AG09309 (cell line): ENCODE measurements at places on chromosomes 3 and 15.

- DNase-seq, result no peak
Observed at GRCh38 chr3:168249205-168249549, 153.5 kb upstream of the GOLIM4 start.

DNA sequence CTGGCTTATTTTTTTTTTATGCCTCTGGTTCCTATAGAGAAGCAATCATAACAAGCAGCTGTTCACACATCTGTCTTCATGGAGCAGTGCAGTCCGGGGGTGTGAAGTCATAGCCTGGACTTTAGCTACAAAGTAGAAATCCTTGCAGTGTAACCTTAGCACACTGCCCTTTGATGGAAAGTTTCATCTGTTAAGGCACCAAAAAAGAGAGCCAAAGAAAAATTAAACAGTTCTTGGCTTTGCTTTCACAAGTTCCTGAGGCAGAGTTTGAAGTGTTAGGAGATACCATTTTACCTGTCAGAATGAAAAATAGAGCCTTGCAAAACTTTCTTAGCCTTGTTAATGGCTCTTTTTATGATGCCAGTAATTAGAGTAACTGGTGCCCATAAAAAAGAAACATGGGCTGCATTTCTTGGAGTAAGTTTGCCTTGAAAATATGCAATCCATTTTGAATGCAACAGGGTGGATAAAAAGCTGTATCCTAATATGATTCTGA lies 84.1 kb downstream of the PIK3R4 start:
- DNase-seq, result no peak

DNA sequence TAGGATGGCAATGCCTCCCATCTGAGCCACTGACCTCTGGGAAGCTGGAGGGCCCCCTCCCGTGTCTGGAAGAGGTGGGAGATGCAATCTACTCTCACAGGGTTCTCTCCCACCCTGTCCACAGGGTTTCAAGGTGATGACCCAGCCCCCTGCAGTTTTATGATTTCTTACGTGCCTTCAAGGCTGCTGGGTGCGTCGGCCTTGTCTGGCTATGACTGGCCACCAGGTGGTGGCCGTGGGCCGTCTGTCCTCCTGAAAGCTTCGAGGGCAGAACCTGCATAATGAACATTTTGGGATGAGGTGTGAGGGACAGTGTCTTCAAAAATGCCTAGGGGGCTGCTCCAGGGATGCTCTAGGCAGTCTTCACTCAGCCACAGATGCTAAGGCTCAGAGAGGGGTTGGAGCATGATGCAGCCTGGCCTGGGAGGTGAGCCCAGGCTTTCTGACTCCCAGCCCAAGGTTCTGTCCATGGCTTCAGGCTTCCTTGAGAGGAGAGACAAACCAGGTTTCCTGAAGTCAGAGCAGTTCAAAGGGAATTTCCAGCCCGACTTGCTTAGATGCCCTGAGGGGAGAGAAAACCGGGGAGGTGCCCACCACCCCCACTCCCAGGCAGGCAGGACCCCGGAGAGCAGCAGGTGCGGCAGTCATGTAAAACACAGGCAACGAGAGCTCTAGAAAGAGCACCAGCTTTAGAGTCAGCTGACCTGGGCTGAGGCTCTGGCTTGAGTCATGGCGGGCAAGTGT lies 18.7 kb downstream of the ISG20 start:
- no peak for DNase-seq

- no peak for DNase-seq
Observed at GRCh38 chr3:25009665-25010064, 418.4 kb upstream of the RARB start.

- no peak for DNase-seq
Observed at GRCh38 chr3:67018105-67018788, 20.1 kb downstream of the KBTBD8 start.

DNA sequence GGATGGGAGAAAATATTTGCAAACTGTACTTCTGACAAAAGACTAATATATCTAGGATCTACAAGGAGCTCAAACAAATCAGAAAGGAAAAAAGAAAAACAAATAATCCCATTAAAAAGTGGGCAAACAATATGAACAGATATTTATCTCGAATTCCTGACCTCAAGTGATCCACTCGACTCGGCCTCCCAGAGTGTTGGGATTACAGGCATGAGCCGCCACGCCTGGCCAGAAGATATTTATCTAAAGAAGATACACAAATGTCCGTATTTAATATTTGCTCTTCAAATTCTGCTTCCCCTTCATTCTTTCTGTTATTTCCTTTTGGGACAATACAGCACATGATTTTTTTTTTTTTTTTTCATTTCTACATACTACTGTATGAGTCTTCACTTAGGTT lies 151.7 kb upstream of the GRM7 start:
- DNase-seq, result no peak

DNA sequence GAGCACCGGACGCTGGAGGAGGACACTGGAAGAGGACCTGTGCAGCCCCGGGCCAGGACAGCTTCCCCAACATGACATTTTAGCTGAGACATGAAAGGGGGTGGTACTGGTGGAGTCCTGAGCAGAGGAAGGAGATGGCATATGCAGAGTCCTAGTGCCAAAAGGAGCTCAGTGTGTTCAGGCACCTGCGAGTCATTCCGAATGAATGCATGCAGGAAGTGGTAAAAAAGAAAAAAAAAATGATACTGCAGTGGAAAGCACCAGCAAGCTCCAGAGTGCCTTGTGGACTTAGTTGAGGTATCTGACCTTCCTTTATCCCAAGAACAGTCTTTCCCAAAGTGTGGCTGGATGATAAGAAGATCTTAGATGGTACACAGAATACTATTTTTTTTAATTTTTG lies 6.6 kb upstream of the ZNF148 start:
- DNase-seq, result no peak

DNA sequence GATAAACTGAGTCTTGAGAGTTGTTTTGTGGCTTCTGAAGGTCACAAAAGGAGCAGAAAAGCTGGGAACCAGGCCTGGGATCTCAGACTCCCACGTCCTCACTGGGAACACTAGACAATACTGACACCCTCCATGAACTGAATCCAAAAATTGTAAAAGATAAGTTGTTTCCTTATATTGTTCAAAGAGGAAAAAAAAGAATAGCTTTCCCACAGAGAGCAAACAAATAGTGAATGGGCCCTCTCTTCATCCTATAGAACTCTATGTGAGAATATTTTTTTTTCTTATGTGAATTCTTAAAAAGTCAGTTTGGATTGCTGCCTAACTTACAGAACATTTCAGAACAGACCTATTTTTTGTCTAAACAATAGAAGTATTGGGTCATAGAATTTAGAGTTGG lies 203.5 kb downstream of the MECOM start:
- DNase-seq, result no peak

DNA sequence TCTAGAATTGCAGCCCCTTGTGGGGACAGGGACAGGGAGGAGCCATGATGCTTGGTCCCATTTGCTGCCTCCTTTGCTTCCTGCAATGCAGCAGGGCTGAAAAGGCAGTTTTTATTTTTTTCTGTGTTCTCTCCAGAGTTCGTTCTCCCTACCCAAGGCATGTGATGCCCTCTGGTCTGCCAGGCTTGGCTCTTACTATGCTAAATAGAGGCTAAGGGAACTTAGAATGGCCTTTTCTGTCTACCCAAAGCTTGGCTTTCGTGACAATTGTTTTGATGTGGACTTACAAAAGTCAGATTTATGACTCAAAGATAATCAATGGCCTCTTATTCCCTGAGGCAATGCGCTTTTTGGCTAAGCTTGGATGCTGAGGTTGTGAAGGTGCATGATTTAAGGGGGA lies 293.3 kb upstream of the TBL1XR1 start:
- DNase-seq, result no peak

DNA sequence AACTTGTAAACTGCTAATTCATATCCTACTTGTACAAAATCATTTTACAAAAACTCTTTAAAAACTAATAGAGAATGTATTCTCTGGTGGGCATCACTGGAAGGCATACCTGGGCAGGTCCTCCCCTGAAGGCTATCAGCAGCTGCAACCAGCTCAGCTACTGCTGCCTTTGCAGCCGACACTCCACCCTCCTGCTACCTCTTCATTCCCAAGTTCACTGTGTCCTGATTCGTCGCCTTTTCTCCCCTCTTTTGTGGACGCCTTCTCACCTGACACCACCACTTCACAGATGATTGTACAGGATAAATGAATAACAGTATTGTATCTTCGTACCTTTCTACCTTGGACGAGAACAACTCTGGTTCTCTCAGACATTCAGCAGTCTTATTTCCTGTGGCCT lies 28.9 kb downstream of the B4GALT4 start:
- DNase-seq, result no peak

DNA sequence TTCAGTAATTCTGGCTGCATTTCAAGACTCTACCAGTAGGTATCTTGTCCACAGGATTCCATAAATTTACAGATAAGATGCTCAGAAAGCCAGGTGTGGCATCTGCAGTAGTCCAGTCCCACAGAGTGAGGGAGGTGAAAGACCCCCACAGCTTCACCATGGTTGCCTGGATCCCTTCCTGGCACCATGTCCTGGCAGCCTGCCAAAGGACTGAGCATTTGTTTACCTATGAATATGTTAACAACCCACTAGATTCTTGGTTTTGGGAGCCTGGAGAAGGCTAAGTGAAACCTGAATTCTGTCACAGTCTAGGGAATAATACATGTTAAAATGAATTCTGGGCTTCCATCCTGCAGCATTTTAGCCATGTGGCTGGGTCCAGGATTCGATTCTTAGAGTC lies 14.9 kb downstream of the CHST2 start:
- no peak for DNase-seq

GRCh38 chr15:32834156-32834555 lies 116.4 kb downstream of the GREM1 start:
- no peak for DNase-seq

- DNase-seq, result no peak
Observed at GRCh38 chr15:71596672-71597071, 213.7 kb upstream of the NR2E3 start.

- peak; percentile 10 for DNase-seq
Observed at GRCh38 chr3:54818942-54819341, 108.9 kb downstream of the LRTM1 start.

DNA sequence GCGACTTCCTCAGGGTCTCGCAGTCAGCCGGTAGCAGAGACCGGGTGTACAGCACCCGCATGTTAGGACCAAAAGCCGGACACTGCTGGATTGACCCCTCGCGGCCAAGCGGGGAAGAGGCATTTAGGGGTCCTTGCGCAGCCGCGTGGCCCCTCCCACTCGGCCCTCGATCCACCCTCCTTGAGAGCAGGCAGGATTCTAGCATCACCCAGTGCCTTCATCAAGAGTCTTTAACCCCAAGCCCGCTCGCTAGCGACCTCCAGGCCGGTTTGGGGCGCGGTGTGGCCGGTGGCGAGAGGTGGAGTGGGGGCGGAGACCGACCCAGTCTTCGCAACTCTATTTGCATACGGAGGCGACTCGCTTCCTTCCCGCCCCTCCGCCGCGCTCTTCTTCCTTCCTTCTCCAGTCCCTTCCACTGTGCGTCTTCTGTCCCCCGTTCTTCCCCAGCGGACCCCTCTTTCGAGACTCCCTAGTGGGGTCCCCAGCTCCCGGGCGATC lies at the start of gene ST6GAL1:
ST6GAL1 (plus strand) TSS at position 384 of the 498 bp plus-strand sequence. CDS start 112,178 bp downstream, outside the sequence.
- no peak for DNase-seq

GRCh38 chr3:42703695-42704025 lies 1.1 kb upstream of the HHATL start:
- no peak for DNase-seq

- DNase-seq, result no peak
Observed at GRCh38 chr3:183515968-183516851, 39.3 kb downstream of the KLHL6 start.

- DNase-seq, result no peak
Observed at GRCh38 chr3:167091226-167091625, 288.9 kb downstream of the ZBBX start.

GRCh38 chr3:49826016-49826415 lies 12.3 kb upstream of the UBA7 start:
- DNase-seq, result no peak

GRCh38 chr3:146052056-146052790 lies 108.8 kb downstream of the PLOD2 start:
- no peak for DNase-seq

DNA sequence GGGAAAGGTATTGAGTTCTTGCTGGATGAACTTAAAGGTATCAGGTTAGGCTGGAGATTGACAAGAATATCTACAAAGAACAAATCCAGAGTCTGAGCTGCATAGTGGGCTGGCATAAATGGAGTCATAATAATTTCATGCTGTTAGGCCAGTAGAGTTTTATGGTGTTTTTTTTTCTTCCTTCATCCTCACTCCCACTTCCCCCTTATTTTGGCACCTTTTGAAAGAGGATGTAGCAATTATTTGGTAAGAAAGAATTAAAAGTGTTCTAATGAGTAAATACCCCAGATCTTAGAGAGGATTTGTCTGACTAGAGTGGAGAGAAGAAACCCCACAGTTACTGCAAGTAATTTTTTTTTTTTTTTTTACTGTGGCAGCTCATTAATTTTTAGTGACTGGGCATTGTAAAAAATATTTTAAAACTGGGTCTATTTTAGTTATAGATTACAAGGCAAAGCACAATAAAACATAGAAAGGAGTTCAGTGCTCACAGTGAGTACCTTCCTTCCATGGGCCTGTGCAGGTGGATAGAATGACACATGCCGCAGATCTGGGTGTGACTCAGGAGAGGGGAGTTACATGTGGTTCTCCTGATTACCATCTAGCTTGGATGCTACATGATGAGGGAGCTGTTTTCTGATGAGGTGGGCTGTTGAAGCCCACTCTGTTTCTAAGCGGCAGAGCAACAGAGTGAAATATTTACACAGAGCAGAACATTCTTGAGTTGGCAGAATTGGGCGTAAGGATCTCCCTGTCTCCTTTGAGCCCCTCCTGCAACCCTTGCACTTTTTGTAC lies 5.3 kb downstream of the EDEM1 start:
- no peak for DNase-seq

GRCh38 chr3:134708671-134709070 lies 57.8 kb upstream of the KY start:
- peak; percentile 21 for DNase-seq

GRCh38 chr3:195587824-195588223 lies 4.1 kb upstream of the APOD start:
- DNase-seq, result no peak

- no peak for DNase-seq
Observed at GRCh38 chr3:26799679-26800317, 177.2 kb downstream of the LRRC3B start.

GRCh38 chr3:178602856-178603255 lies 66.6 kb downstream of the KCNMB2 start:
- DNase-seq, result no peak

- peak; percentile 10 for DNase-seq
Observed at GRCh38 chr3:48739955-48740823, 23.2 kb upstream of the IP6K2 start.

- no peak for DNase-seq
Observed at GRCh38 chr15:59352189-59352588, 20.5 kb downstream of the MYO1E start.

- peak; percentile 13 for DNase-seq
Observed at GRCh38 chr3:137121704-137122314, 164.0 kb downstream of the IL20RB start.
